ENCODE measurements at places on chromosomes 11 and 22. TPM values are rescaled to one million over a fixed set of nuclear protein-coding genes. Genes with fewer than 3 reads are reported as not detected.

The GLYATL1 gene
- not detected for total RNA-seq

The GRIK4 gene
- 0.27 TPM for total RNA-seq

The YPEL4 gene
- 1.1 TPM for total RNA-seq

The ELFN2 gene
- total RNA-seq = 0.12 TPM

The EHF gene
- total RNA-seq = not detected

The RBM7 gene
- 34.8 TPM for total RNA-seq

The CNTF gene
- total RNA-seq = 5.9 TPM

- DNase-seq = no peak
These were observed 32.2 kb downstream of the C2CD3 start for GRCh38 chr11:74138572-74138971.

GRCh38 chr22:19238900-19239299, 52.6 kb downstream of the CLTCL1 start:
- DNase-seq = no peak

DNA sequence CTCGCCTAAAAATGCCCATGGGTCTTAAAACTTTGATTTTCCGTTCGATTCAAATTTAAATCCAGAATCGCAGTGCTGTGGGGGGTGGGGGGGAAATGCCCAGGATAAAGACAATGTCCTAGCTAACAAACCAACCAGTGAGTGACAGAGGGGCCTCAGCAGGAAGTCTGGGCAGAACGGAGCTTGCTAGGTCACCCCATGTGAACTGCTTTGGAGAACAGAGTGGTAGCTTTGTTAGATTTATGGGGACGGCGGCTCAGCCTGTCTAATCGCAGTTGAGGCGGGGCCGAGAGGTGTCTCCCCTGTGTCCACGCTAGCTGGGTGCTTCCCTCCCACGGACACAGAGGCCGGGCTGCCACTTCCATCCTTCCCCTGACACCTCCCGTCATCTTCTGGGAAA, 243.9 kb downstream of the CTTN start:
- DNase-seq = no peak

GRCh38 chr11:119728211-119728626, 781 bp downstream of the NECTIN1 start:
- DNase-seq = no peak

GRCh38 chr11:69818603-69819441, at the start of gene FGF3:
TSS of gene FGF3 (minus strand) at chr11:69819416. CDS start at chr11:69818933, 483 bp downstream.
- no peak for DNase-seq

GRCh38 chr11:83205608-83206185, 12.2 kb downstream of the ANKRD42 start:
- DNase-seq = no peak

DNA sequence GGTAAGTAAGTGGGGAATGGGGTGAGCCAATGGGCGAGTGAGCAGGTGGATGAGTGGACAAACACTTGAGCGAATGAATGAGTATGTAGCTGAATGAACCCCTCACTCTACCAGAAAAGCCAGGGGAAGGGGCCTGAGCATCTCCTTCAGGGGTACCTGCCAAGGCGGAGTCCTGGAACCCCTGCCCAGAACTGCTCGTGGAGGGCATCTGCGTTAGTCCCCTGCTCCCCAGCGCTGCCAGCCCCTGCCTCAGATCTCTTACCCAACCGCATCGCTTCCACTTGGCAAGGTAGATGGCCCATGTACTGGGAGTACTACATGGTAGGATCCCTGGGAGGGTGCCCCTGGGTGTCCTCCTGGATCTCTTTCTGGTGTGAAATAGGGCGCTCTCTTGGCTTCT, 7.4 kb upstream of the ANO1 start:
- DNase-seq = no peak

DNA sequence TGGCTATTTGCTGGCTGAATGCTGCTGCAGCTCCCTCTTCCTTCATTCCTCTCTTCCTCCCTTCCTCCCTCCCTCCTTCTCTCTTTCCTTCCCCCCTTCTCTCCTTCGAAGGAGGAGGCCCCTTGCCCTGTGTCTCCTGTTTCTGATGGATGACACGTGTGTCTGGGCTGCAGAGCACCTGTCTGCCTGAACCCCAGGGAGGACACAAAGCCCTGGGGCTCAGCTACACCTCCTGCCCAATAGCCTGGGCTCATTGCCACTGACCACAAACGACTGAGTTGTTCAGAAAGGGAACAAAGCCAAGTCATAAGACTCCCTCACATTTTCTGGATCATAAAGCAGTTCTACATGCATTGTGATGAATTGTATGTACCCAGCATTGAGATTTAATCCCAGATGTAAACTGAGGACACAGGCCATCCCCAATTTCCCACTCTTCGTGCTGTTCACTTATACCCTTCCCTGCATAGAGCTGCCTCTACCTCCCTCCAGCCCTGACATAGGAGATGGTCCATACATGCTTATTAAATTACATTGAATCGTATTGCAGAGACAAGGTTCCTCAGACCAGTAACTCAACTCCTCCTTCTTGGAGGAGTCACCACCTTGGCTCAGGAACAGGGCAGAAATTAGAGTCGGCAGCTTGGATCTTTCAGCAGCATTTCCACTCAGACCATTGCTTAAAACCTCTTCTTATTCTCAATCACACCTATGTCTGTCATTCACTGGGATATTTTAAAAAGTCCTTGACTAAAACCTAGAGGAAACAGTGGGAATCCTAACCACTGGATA, 1.2 kb downstream of the CSRP3 start:
- DNase-seq = no peak

- DNase-seq = peak; percentile 77
These were observed 9.8 kb downstream of the RELT start for GRCh38 chr11:73386016-73386415.

DNA sequence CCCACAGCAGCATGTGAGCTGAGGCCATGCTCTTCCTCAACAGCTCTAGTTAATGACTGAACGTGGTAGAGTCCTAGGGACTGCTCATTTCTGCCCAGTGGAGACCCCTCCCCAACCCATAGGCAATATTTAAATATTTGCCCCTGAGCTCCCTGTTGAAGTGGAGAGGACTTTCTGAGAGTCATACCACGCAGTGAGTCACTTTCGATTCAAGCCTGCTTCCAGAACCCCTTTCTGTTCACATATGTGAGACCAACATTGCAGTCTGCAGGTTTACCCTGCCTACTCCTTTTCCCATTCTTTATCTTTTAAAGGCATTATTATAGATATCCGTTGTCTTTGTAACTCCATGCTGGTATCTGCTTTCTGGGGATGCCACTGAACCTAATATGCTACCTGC, 946.3 kb downstream of the JRKL start:
- no peak for DNase-seq

GRCh38 chr22:22141771-22142591, 102.6 kb upstream of the VPREB1 start:
- no peak for DNase-seq

DNA sequence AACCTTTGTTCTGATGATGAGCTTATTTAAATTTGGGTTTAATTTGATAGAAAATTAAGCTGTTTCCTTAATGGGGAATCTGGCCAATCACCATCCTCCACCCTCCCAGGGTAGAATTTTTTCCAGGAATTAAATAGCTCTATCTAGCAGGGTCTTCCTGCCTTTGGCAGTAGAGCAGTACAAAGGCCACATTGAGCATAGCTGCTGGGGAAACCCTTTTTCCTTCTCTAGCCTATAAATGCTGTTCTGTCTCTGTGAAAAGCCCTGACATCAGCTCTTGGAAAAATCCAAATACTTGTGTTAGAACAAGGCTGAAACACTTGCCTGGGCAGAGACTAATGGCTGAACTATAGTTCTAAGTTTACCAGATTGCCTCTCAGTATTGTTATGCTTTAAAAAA, 55.1 kb downstream of the ARHGEF12 start:
- no peak for DNase-seq

GRCh38 chr11:102469196-102469821, 16.7 kb upstream of the TMEM123 start:
- DNase-seq = no peak

GRCh38 chr11:122627745-122628144, 27.8 kb upstream of the UBASH3B start:
- no peak for DNase-seq

DNA sequence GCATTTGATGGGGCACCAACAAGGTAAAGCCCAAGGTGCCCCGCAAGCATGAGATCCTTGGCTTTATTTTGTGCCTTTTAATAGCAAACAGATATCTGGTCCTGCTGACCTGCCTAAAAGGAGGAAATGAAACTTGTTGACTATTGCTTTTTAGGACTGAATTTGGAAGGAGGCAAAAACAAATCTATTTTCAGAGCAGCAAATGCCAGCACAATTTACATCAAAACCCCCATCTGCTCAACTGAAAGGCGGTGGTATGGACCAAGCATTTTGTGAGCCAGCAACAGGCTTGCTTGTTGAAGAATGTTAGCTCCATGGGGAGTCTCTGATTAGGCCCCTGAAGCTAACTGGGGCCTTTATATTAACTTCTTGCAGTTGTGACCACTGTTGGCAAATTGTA, 192.6 kb upstream of the E2F8 start:
- peak; percentile 38 for DNase-seq

DNA sequence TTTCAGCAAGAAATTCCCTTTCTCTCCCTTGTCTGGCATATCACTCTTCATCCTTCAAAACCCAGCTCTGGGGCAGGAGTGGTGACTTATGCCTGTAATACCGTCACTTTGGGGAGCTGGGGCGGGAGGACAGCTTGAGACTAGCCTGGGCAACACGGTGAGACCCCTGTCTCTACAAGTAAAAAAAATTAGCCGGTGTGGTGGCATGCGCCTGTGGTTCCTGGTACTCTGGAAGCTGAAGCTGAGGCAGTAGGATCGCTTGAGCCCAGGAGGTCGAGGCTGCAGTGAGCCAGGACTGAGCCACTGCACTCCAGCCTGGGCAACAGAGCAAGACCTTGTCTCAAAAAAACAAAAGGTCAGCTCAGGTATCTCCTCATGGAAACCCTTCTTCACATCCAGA, 1.4 kb upstream of the RCE1 start:
- DNase-seq = peak; percentile 12

- no peak for DNase-seq
These were observed 25.6 kb downstream of the SNAP29 start for GRCh38 chr22:20884454-20884853.

GRCh38 chr11:39374963-39375698, 2084.3 kb downstream of the LRRC4C start:
- DNase-seq = peak; percentile 8

- DNase-seq = no peak
These were observed 76.1 kb upstream of the RAB1B start for GRCh38 chr11:66192181-66192863.

DNA sequence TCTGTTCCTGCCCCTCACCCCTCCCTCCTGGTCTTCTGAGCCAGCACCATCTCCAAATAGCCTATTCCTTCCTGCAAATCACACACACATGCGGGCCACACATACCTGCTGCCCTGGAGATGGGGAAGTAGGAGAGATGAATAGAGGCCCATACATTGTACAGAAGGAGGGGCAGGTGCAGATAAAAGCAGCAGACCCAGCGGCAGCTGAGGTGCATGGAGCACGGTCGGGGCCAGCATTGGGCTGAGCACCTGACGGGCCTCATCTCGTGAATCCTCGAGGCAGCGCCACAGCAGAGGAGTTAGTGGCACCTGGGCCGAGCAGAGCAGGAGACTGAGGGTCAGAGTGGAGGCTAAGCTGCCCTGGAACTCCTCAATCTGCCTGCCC, 941.8 kb downstream of the BRD1 start:
- no peak for DNase-seq

GRCh38 chr11:133887692-133888332, 42.5 kb upstream of the SPATA19 start:
- DNase-seq = no peak

GRCh38 chr11:43908191-43908590, 27.6 kb downstream of the ALKBH3 start:
- no peak for DNase-seq

DNA sequence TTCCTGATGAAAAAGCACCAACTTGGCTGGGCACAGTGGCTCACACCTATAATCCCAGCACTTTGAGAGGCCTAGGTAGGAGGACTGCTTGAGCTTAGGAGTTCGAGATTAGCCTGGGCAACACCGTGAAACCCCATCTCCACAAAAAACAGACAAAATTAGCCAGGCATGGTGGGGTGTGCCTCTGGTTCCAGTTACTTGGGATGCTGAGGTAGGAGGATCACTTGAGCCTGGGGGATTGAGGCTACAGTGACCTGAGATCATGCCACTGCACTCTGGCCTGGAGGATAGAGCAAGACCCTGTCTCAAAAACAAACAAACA, 3.0 kb downstream of the HPS4 start:
- DNase-seq = no peak

DNA sequence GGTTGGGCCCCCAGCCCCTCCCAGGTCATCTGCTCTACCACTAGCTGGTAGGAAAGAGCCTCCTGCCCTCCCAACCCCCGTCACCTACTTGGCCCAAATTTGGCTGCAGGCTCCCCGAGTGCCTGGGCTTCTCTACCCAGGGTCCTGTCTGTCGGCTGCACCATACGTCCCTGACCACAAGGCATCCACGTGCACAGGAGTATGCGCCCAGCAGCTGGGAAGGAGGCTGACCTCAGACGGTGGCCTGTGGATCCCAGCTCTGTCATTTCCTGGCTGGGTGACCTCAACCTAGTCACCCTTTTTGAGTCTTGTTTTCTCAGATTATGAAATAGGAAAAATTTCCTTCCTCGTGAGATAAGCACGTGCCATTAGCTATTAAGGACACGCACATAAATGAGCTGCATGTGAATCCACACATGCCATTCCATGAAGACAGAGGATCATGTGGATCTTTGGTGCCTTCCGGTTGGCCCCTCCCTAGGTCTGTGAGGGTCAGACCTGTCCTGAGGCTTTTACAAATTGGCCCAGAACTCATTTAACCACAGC, 13.7 kb downstream of the CYB561A3 start:
- no peak for DNase-seq

DNA sequence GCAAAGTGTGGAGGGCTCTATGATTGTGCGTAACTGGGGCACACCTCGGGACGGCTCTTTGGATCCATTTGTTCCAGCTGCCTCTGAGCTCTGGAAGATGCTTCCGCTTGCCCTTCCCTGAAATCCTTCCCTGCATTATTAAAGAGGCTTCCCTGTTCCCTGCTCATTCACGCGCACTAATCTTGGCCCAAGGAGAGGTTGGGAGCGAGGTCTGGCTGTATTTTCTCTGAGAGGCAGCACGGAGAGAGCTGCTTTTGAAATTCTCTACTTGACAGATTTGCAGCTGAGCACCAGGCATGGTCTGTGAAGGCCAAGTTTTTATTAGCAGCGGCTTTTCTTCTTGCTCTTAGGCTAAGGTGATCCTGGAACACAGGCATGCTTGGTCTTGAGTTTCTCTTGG, 94.8 kb upstream of the NTM start:
- DNase-seq = no peak

GRCh38 chr22:43085658-43086606, 3.3 kb downstream of the TTLL1 start:
- no peak for DNase-seq

DNA sequence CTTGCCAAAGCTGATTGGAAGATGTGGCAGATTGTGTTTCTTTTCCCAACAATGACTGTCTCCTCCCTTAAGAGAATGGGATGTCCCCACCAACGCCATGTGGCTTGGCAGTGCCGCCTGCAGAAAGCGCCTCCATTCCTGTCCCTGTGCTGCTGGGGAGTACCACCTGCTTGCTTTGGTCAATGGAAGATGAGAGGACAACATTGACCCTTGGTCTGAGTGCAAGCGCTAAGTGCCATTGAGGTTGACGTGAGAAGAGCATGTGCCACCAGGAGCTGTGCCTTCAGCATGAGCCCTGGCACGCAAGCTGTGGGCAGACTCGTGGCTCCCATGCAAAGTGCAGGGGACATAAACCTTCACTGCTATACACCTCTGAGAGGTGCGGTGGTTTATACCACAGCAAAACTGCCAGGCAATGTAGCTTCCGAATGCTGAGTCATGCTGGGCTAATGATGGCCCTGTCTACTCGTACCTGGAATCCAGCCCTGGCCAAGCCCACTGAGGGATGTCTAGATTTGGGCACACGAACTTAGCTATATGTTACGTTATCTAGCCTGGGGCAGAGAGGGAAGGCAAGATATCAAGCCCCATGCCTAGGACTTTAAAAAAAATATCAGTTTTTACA, 41.9 kb downstream of the MYEOV start:
- DNase-seq = no peak

All from B cell (primary cell).